ENCODE measurements at places on chromosomes 3 and 15. TPM values are rescaled to one million over a fixed set of nuclear protein-coding genes. Genes with fewer than 3 reads are reported as not detected.
A peak's percentile ranks its signal among the peaks of the same experiment; 100 is the strongest.

- H3K27me3 ChIP-seq: peaks cover 5% of the 10 kb centered on the region
- no peak overlapping the region for H3K4me3 ChIP-seq
- H3K36me3 ChIP-seq: no peaks in the 10 kb centered on the region
- no peaks in the 10 kb centered on the region for H3K4me1 ChIP-seq
- H3K27ac ChIP-seq: no peak overlapping the region
Measured at GRCh38 chr15:81886591-81886990, 159.2 kb downstream of the MEX3B start.

TGM5 gene
- 0.21 TPM for polyA plus RNA-seq

KLF15 gene
- polyA plus RNA-seq: not detected

GRCh38 chr3:191985691-191986090 lies 524.7 kb downstream of the PYDC2 start:
- H3K36me3 ChIP-seq: no peaks in the 10 kb centered on the region
- H3K4me3 ChIP-seq: no peak overlapping the region
- no peak overlapping the region for H3K27ac ChIP-seq
- no peaks in the 10 kb centered on the region for H3K27me3 ChIP-seq

PP2D1 gene
- 0.19 TPM for polyA plus RNA-seq

DNA sequence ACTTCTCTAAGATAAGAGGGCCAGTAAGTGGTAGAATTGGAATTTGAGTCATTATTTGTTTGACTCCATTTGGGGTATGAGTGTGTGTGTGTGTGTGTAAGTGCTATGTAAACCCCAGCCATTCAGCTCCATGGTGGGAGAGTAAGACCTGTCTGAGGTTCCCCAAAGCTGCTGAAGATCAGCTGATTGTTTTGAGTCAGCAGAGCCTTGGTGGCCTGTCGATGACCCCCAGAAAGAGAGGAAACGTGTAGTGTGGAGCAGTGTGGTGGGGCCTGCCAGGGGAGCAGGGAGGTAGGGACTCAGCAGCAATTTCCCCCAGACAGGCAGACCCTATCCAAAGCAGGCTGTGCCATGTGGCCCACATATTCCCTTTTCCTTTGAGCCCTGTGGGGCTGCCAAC lies 5.3 kb downstream of the DVL3 start:
- peaks cover 2% of the 10 kb centered on the region for H3K27me3 ChIP-seq
- peaks cover 38% of the 10 kb centered on the region for H3K4me1 ChIP-seq
- H3K27ac ChIP-seq: no peak overlapping the region
- no peak for DNase-seq

FAM107A gene
- not detected for polyA plus RNA-seq

- peak; percentile 61 for DNase-seq
- H3K4me3 ChIP-seq: peak overlapping the region; percentile 80
- H3K27ac ChIP-seq: peak overlapping the region; percentile 93
- H3K27me3 ChIP-seq: no peaks in the 10 kb centered on the region
- no peaks in the 10 kb centered on the region for H3K36me3 ChIP-seq
- peaks cover 16% of the 10 kb centered on the region for H3K4me1 ChIP-seq
Measured at GRCh38 chr15:52261498-52262242, 33.9 kb downstream of the MYO5C start.

Measured in immature natural killer cell (primary cell).